ENCODE measurements at places on chromosomes 2 and 18. TPM values are rescaled to one million over a fixed set of nuclear protein-coding genes. Genes with fewer than 3 reads are reported as not detected.

The MSH6 gene
- 37.5 TPM for total RNA-seq

The TFCP2L1 gene
- 75.8 TPM for total RNA-seq

The INO80B gene
- 29.6 TPM for total RNA-seq

The SLC30A3 gene
- not detected for total RNA-seq

The RAPGEF4 gene
- 25.1 TPM for total RNA-seq

The ALLC gene
- total RNA-seq: 0.23 TPM

The NAT8 gene
- total RNA-seq: not detected
